RWPE2 (cell line): ENCODE measurements at places on chromosomes 11 and 22.

- no peak overlapping the region for H3K4me3 ChIP-seq
- peaks cover 22% of the 10 kb centered on the region for H3K4me1 ChIP-seq
- no peak overlapping the region for H3K27ac ChIP-seq
- no peak for DNase-seq
Measured at GRCh38 chr11:29280452-29280851, 736.4 kb downstream of the KCNA4 start.

DNA sequence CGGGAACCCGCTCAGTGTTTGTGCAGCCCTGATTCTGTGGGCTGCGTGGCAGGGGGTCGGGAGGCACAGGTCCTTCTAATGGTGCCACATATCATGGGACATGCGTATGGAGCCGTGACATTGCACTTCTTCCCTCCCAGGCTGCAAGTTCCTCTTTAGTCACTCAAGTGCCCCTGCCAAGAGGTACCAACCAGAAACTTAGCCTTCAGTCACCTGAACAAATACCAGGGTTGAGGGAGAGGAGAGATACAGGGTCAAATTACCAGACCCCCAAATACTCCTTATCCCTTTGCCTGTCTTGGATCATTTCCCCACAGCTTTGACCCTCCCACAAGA is 209.1 kb downstream of the BUD13 start:
- H3K27me3 ChIP-seq = no peaks in the 10 kb centered on the region
- no peak overlapping the region for H3K27ac ChIP-seq
- no peak overlapping the region for H3K4me3 ChIP-seq
- H3K4me1 ChIP-seq = no peaks in the 10 kb centered on the region
- no peaks in the 10 kb centered on the region for H3K36me3 ChIP-seq

DNA sequence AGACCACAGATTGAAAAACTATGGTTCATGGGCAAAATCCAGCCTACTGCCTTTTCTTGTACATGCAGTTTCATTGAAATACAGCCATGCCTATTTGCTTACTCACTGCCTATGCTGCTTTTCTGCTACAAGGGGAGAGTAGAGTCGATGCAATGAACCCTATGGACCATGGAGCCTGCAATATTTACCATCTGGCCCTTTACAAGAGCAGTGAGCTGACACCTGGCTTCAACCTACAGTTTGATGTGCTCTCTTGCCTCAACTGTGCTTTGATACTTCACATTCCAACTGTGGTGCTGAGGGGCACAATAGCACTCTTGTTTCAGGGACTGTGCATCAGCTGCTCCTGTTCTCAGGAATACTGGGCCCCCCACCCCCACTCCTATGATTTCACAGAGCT is 239.5 kb upstream of the SORL1-AS1 start:
- H3K4me1 ChIP-seq = no peaks in the 10 kb centered on the region
- no peaks in the 10 kb centered on the region for H3K36me3 ChIP-seq
- no peak for DNase-seq
- H3K27me3 ChIP-seq = no peaks in the 10 kb centered on the region

GRCh38 chr11:118102721-118103261 is 16.0 kb upstream of the SMIM35 start:
- H3K4me3 ChIP-seq = no peak overlapping the region
- no peaks in the 10 kb centered on the region for H3K36me3 ChIP-seq
- no peak overlapping the region for H3K27ac ChIP-seq
- H3K4me1 ChIP-seq = no peaks in the 10 kb centered on the region
